ENCODE measurements at places on chromosomes 4 and X.
A peak's percentile ranks its signal among the peaks of the same experiment; 100 is the strongest.

GRCh38 chr4:122326908-122327307 lies 51.9 kb upstream of the ADAD1 start:
- DNase-seq, result no peak

DNA sequence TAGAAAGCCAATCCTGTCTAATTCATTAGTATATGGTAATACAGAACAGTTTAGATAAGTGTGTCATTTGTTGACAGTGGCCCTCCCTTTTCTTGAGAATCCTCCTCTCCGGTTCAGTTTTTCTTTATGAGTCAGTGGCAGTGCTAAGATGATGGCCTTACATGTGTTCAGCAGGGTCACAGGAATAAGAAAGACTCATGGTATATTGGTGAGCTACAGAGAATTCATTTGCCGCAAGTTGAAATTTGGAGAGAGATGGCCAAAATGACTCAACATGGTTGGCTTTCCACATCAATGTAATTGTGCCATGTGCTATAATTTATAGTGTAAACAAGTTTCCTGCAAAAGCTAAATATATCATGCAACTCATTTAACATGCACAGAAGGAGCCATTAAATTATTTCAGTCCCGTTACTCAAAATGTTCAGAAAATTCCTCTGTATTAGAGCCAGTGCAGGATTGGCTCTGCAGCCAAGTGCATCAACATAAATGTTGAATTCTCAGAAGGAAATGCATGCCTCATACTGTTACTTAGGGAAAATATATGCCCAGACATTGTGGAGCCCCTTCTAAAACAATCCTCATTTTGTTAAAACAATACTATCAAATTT lies 374.3 kb downstream of the AFF2 start:
- DNase-seq, result no peak

- DNase-seq, result no peak
These were observed 600.5 kb downstream of the PCDH18 start for GRCh38 chr4:136931781-136932180.

- no peak for DNase-seq
These were observed 22.0 kb upstream of the PHKA2 start for GRCh38 chrX:19005909-19006308.

DNA sequence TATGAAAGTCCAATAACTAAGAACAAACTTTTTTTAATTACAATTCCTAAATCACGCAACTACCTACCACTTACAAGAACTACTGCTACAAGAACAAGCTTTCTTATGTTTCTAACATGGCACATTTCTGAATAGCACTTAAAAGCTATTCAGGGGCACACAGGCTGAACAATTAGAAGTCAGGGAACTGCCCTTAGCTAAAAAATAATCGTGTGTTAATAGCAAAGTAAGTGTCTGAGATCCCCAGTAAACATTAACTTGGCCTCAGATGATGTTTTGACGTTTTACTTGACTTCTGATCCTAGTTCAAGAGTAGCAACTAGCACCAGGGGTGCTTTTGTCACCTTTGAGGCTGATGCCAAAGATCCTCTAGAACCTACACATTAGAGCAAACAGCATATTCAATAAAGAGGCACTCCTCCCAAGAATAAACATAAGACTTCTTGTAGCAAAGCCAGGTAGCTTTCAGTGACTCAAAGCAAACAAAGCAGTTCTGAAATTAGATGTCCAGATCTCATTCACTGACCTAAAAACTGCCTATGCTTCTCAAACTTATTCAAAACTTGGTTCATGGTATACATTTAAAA lies 16.2 kb downstream of the SPOCK3 start:
- no peak for DNase-seq

DNA sequence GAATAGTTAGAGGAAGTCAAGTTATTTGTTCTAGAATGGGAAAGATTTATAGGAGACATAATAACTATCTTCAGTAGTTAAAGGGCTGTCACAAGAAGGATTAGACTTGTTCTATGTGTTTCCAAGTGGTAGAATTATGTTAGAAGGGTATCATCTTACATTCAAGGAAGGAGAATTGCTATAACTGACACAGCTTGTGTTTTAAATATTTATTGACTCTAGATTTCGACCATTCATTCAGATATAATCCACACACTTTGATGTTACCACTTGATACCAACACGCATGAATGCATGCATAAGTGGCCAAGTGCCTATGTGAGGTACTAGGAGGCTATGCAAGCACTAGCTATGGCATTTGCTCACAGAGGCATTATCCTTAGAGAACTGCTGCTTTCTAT lies 122.7 kb downstream of the CCNB3 start:
- no peak for DNase-seq

- DNase-seq, result peak; percentile 56
These were observed 45.5 kb upstream of the FAM241A start for GRCh38 chr4:112099701-112100297.

- DNase-seq, result no peak
These were observed 11.6 kb upstream of the GDPD2 start for GRCh38 chrX:70411475-70411874.

DNA sequence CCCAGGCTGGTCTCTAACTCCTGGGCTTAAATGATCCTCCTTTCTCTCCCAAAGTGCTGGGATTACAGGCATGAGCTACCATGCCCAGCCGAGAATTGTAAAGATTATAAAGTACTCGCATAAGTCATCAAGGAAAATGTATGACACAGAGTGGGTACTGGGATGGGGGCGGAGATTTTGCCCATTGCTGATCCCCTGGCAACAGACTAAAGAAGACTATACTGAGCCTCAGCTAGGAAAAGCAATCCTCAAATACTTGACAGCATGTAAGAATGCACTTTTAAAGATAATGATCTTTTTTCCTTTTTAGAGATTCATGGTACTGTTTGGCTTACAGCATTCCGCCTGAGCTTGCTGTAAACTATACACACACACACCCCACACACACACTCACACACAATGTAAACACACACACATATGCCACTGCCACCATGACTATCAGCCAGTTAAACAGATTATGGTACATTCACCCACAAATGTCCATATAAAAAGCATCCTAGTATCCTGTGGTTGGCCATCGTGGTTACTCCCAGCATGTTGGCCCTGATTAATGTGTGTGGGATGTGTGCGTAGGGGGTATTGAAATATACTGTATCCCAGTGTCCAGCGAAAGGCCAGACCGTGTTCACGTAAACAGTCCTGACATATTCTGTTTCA lies 113.0 kb downstream of the AMELX start:
- DNase-seq, result no peak

DNA sequence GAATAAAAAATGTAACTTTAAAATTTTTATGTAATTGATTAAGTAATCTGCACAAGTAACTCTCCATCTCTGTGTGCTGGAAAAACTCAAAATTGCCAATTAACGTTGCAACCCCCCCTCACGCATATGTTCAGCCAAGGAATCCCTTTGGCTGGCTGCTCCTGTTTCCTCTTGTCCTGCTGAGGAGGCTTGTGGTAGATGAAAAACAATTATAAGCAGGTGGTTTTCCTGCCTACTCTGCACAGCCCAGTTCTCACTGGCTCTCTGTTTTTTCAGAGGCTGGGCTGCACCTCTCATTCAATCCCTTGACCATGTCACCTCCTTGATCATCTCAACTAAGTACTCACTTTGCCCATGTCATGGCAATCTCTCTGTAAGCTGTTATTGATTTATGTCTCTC lies 1068.4 kb downstream of the ARAP2 start:
- no peak for DNase-seq

- DNase-seq, result no peak
These were observed 15.1 kb downstream of the TEC start for GRCh38 chr4:48254381-48255071.

DNA sequence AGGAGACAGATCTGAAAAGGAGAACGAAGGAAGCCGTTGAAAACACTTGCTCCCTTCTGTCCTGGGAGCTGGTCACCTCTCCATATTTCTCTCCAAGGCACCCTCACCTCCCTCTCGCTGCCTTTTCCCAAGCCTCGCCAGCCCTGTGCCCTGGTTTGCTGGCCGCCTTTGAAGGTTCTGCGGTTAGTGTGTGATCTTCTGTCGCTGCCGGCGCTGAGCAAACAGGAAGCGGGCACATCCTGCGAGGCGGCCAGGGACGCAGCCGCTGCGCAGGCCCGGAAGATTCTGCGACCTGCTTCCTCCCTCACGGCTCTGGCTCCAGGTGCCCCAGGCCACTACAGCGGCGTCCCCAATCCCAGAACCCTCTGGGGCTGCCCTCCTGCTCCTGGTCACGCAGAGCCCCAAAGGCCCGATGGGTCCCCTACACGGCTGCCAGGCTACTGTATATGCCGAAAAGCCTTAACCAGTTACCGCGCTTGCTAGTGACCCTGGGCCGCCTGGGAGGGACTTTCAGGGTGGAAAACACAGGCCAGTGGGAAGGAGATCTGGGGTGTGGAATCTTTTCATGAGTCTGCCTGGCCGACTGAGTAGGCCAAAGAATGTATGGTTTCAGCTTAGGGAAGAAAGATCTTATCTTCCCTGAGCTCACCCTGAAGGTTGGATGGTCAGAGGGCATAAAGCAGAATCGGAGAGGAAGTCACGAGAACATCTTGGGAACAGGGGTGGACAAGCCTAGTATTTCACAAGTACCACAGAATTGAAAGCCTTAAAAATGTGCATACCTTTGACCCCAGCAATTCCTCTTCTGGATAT lies 2.3 kb upstream of the SASH3 start:
- DNase-seq, result no peak

DNA sequence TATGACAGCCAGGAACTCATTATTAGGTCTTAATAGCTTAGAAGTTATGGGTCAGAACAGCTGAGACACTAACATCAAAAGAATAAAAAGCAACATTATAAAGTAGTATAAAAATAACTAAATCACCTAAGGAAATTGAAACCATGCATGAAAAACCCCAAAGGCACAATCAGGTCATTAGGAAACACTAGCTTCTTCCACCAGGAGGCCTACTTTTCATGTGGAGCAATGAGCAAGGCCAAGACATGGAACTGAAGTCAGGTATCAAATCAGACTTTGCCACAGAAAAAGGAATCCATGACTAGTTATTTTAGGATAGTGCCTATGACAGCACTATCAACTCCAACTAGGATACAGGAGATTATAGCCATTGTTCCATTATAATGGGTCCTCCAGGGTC lies 7.9 kb downstream of the HUWE1 start:
- no peak for DNase-seq

GRCh38 chr4:183823434-183823833 lies 81.7 kb upstream of the STOX2 start:
- no peak for DNase-seq

DNA sequence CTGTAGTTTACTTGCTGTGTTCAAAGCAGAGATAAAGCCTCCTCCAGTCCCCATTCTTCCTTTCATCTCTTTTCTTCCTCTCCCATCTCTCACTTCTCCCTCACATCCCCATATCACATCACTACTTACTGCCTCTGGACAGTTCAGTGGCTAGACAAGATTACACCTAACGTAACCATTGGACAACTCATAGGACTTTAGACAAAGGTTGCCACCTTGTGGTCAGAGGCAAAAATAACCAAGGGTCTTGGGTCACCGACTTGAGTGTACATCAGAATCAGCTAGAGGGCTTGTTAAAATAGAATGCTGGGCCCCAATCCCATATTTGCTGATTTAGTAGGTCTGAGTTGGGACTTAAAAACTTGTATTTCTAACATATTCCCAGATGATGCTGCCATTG lies 109.3 kb upstream of the DGKK start:
- peak; percentile 61 for DNase-seq

DNA sequence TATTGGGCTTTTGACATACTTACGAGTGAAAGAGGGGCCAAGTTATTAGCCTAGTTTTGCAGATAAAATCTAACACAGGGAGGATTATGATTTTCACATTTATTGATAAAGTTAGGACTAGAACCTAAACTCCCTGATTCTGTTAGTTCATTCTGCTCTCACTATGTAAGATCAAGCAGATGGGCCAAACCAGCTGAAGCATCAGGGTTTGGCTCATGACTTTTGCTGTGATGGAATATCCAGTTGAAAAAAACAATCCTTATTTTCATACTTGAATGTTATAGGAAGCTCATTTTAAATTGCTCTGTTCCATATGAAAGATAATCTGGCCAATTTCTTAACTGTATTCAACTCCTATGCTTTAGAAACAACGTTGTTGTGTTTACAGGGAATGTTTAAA lies 21.2 kb downstream of the SPRY1 start:
- DNase-seq, result no peak

DNA sequence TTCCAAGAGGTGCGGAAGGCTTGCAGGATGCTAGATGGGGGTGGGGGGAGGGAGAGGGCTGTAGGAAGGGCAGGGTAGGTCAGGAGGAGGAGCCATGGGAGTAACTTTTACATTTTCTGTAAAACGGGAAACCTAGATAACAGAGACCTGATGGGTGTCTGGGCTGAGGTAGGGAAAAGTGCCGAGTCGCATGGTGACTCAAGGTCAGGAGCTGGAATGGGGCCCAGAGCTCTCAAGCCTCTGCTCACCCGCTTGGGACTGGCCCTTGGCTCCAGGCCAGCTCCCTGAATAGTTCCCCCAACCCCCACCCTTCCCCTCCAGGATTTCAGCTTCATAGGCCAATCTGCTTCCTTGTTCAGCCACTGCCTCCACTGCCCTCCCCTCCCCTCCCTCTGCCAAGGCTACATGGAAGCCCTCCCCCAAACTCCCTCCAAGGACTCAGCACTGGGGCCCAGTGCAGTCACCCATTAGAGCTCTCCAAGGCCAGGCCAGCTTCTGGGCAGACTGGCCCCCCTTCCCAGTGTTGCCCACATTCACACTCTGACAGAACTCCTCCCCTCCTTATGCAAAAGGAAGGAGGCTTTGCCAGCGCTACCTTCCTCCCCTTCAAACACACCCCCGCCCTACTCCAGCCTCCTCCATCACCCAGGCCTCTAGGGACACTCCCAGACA lies 43.6 kb downstream of the TSC22D3 start:
- DNase-seq, result peak; percentile 69

DNA sequence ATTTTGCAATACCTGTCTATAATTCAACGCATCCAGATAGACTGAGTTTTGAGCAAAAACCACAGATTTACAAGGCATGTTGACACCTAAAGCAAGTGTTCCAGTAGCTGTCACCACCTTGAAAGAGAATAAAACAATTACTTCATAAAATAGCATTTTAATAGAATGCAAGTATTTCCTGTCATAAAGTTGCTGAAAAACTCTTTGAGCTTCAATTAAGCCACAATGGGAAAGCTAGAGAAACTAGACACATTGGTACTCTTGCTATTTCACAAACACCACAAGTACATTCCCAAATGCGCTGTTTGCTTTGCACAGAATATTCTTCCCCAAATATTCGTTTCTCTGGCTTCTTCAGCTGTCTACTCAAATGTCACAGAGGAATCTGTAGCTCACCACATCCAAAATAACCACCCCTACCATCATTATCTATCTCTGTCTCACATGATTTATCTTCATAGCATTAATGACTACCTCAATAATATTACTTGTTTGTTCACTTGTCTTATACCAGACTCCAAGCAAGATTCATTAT lies 70.3 kb downstream of the DDX60 start:
- no peak for DNase-seq

GRCh38 chrX:150365051-150365989 lies 2.2 kb downstream of the MAMLD1 start:
- peak; percentile 84 for DNase-seq
